Fibroblast of skin of right biceps (primary cell): ENCODE measurements at places on chromosomes 7 and 10.

- peak; percentile 49 for DNase-seq
Observed at GRCh38 chr10:91557651-91558111, 75.2 kb downstream of the PPP1R3C start.

DNA sequence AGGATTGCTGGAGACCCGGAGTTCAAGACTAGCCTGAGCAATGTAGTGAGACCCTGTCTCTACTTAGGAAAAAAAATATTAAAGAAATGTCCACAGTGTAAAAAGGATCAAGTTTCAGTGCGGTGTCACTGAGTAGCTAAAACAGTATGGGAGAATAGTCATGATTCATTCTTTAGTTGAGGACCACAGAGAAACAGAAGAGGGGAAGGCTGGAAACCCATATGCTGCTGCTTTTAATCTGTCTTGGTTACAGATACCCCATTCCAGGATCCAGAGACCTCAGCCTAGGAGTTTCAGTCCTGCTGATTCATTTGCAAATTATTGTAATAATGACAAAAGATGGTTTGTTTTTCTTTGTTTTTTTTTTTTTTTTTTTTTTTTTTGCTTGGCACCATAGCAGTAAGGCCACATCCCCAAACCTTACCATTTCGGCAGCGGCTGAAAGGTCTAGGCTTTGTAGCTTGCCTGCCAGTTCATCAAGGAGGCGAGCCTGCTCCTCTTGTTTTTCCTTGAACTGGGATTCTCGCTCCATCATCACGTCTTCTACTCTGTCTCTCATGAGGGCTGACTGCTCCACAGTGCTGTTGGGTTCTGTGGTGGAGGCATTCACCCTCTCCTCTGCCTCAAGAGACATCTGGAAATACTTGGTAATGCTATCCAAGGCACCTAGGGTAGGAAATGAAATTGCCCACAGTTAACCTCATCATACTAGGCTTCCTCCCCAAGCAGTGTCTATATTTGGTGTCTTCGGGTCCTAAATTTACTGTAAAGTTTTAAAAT, 44.2 kb downstream of the DLD start:
- peak; percentile 91 for DNase-seq

GRCh38 chr10:60209874-60210570, 179.7 kb downstream of the ANK3 start:
- DNase-seq, result peak; percentile 19

- no peak for DNase-seq
Observed at GRCh38 chr10:96345222-96345621, 13.6 kb downstream of the OPALIN start.

- no peak for DNase-seq
Observed at GRCh38 chr10:50333872-50334271, 82.6 kb upstream of the ASAH2 start.

DNA sequence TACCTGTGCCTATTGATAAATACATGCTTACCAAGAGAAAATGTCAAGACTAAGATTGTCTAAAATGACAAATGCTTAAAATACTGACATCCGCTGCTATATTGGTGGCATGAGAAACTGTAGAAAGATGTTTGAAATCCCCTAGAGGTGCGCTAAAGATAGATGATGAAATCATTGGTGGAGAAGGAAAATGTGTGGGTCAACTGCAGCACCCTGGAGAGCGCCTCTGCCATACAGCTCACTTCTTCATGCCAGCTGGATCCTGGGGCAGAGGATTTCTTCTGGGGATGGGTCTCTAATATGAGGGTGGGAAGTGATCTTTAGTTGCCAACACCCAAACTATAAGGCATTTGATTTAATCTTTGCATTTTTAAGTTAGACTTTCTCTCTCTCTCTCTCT, 680.4 kb upstream of the POM121L12 start:
- DNase-seq, result no peak
